Activated CD8-positive, alpha-beta T cell treated with anti-CD3 and anti-CD28 coated beads for 36 hours (primary cell): ENCODE measurements at places on chromosomes 3 and 15.

- H3K27me3 ChIP-seq, result peaks cover 7% of the 10 kb centered on the region
- no peak overlapping the region for H3K27ac ChIP-seq
- H3K4me3 ChIP-seq, result no peak overlapping the region
- DNase-seq, result no peak
These were observed 13.5 kb upstream of the KCNAB1 start for GRCh38 chr3:156106721-156107373.

- no peaks in the 10 kb centered on the region for H3K36me3 ChIP-seq
- peaks cover 22% of the 10 kb centered on the region for H3K27me3 ChIP-seq
- no peaks in the 10 kb centered on the region for H3K4me1 ChIP-seq
- no peak overlapping the region for H3K27ac ChIP-seq
These were observed 142.7 kb upstream of the IGF1R start for GRCh38 chr15:98505611-98506031.

DNA sequence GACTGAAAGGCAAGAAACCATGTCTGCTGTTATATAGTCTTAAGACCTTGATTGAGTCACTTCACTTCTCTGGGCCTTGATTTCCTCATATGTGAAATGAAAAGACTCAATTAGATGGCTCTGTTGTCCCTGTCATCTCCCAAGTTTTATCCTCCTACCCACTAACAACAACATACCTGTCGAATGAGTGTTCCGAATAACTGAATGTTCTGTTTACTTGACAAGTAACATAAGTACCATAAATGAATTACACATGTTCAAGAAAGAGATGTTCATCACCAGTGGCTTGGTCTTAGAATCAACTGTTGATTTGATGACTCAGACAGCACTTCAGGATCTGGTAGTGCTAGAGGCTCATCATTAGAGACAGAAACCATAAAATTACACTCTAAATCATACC lies 311.7 kb downstream of the VPS13C start:
- no peaks in the 10 kb centered on the region for H3K36me3 ChIP-seq
- peaks cover 14% of the 10 kb centered on the region for H3K27me3 ChIP-seq
- H3K4me1 ChIP-seq, result no peaks in the 10 kb centered on the region
- DNase-seq, result no peak
- H3K27ac ChIP-seq, result no peak overlapping the region

DNA sequence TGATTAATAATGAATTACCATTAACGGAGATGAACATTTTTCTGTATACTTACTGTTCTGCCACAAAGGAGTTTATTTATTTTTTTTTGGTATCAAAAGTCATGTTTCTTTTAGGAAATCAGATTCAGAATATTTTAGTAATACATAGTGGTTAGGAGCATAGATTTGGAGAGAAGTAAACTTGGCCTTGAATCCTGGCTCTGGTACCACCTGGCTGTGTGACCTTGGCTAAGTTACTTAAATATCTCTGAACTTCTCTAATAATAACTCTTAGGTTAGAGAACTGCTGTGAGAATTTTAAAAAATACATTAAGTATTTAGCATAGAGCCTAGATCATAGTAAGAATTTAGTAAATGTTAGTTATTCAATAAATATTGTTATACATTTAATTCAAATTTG lies 309.1 kb downstream of the RBMS3 start:
- H3K36me3 ChIP-seq, result no peaks in the 10 kb centered on the region
- no peak for DNase-seq
- H3K4me1 ChIP-seq, result no peaks in the 10 kb centered on the region

DNA sequence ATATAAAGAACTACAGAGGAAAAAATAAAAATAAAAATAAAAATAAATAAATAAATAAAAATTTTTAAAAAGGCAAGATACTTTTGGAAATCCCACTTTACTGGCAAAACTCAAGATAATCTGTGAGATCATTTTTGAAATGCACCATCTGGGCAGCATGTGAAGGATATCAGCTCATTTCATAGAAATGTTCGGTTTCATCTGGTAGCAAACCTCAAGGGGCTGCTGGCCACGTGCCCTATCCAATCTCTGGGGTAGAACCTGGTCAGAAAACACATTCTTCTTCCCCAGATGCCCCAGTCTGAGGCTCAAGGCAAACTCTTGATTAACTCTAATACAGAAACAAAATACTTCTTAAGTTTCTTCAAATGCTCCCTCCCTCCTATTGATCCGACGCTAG lies 166.0 kb downstream of the FMN1 start:
- no peaks in the 10 kb centered on the region for H3K36me3 ChIP-seq
- no peak overlapping the region for H3K4me3 ChIP-seq
- no peaks in the 10 kb centered on the region for H3K4me1 ChIP-seq
- H3K27me3 ChIP-seq, result no peaks in the 10 kb centered on the region
- DNase-seq, result no peak
- H3K27ac ChIP-seq, result no peak overlapping the region

DNA sequence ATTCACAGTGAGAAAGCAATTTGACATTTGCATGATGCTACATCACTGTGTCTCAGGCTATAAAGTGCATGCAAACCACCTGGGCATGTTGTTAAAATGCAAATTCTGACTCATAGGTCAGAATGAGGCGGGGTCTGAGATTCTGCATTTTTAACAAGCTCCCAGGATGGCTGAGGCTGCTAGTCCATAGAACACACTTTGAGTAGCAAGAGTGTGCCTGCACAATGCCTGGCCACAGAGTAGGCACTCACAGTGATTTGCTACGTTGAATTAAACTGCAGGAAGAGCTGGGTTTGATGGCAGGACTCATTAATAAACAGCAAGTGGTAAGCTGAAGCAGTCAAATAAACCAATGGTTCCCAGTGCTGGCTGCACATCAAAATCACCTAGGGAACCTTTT lies 48.1 kb downstream of the NTRK3 start:
- H3K4me1 ChIP-seq, result no peaks in the 10 kb centered on the region
- H3K27me3 ChIP-seq, result peaks cover 2% of the 10 kb centered on the region
- DNase-seq, result peak; percentile 9
- no peaks in the 10 kb centered on the region for H3K36me3 ChIP-seq
- no peak overlapping the region for H3K4me3 ChIP-seq
- H3K27ac ChIP-seq, result no peak overlapping the region
